NCI-H82 (cell line): ENCODE measurements at places on chromosomes 6 and 20.

DNA sequence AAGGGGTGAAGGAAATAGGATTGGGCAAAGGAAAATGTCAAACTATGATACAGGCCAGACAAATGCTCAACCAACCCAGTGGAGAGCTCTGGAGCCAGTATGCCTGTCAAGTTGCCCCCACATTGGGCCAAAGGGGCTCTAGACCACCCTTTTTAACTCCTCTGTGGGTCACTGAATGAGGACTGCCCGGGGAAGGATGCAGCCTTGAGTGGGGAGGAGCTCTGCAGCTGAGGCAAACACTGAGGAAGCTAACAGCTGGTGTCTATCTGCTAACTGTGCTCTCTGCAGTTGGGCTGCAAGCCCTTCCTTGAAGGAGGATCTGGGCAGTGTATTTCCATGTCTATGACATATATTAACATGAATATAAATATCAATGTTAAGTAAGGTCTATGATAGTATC lies 98.4 kb upstream of the PRSS16 start:
- peak; percentile 14 for DNase-seq

- no peak for DNase-seq
Observed at GRCh38 chr20:58260006-58260405, 31.6 kb upstream of the ANKRD60 start.

DNA sequence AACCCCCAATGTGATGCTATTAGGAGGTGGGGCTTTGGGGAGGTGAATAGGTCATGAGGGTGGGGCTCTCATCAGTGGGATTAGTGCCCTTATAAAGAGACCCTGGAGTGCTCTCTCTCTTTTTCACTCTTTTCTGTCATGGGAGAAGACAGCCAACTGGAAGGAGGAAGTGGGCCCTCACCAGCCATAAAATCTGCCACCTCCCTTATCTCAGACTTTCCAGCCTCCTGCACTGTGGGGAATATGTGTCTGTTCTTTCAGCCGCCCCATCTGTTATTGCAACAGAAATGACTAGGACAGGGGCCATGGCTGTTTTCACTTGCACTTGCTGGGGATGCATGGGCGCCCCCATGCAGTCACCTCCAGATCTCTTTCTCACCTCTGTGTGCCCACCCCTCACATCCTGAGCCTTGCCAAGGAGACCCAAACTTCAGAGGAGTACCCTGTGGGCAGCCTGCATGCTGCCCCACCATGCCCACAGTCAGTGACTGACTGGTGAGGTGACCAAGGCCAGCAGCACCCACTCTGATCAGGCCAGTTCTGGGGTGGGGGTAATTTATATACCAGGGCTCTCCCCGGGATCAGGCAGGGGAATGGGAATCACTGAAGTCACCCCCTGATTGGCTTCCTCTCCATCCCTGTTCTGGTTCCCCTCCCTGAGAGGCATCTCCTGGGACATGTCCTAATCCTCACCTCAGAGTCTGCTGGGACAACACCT lies 118.4 kb downstream of the ANKRD60 start:
- no peak for DNase-seq

DNA sequence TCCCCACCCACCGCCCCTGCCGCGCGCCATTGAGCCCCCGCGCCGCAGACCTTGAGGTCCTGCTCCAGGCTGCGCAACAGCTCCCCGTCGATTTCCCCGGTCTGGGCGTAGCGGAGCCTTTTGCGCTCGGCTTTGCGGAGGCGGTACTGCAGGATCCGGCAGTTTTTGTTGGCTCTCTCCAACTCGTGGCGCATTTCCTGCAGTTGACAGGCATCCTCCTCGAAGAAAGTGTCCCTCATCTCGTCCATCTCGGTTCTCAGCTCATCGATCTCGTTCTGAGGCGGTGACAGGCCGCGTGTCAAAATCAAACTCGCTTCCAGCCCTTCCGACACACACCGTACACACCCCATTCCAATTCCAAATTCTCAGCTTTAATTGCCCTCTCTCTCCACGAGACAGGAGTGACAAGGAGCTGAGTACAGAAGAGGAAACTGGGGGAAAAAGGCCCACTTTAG lies 4.3 kb downstream of the MTCL3 start:
- DNase-seq = peak; percentile 53

- no peak for DNase-seq
Observed at GRCh38 chr20:48205281-48205782, 420.1 kb upstream of the SULF2 start.

DNA sequence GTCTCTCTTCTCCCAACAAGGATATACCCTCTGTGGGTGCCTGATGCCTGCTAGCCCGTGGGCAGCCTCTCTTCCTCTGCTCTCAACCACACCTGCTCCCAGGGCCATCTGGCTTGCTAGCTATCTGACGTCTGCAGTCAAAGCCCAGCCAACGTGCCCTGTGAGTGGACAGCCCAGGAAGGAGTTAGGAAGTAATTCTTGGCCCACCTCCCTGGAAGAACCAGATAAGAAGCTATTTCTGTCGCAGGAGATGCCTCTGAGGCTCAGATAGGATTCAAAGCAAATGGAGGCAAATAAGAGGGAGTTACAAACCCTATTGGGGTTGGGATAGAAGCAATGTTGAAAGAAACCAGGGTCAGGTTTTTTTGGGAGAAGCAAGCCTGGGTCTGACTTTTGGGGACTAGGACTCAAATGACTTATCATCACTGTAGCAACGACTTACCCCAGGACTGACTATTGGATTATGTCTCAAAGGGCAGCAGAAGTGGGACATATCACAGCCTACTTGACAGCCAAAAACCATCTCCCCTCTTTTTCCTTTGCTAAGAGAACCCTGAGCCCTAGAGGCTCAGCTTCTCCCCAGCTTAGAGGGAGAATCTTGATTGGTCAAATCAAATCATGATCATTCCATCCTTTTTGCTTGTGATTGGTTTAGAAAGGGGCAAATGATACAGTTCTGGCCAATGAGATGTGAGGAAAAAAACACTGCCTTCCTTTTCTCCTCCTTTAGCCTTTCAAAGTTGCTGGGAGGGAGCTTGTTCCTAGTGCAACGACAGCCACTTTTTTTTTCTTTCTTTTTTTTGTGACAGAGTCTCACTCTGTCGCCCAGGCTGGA lies 18.0 kb upstream of the CDK5RAP1 start:
- peak; percentile 42 for DNase-seq

GRCh38 chr6:105080279-105080678 lies 99.5 kb downstream of the POPDC3 start:
- no peak for DNase-seq

DNA sequence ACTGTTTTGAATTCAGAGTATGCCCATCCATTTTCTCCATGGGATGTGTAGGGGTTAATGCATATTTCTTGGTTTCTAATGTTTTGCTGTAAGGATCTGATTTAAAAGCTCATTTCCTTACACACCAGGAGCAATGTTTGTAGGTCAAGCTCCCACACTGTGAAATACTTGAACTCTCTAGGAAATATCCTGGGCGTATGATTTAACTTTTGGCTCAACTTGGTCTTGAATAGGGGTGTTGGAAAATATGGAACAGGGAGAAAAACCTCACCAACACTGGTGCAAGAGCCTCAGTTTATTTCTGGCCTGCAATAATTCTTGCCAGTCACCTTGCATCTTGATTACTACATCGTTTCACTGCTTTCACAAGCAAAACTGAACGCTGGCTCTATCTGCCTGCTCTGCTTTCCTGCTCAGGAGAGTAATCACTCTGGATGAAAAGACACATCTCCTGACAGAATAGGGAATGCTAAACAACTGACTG lies 25.1 kb upstream of the RFPL4B start:
- no peak for DNase-seq
